AG10803 (cell line): ENCODE measurements at places on chromosomes 1 and 21.

- no peak for DNase-seq
Measured at GRCh38 chr1:59295618-59296017, 1.3 kb upstream of the FGGY start.

DNA sequence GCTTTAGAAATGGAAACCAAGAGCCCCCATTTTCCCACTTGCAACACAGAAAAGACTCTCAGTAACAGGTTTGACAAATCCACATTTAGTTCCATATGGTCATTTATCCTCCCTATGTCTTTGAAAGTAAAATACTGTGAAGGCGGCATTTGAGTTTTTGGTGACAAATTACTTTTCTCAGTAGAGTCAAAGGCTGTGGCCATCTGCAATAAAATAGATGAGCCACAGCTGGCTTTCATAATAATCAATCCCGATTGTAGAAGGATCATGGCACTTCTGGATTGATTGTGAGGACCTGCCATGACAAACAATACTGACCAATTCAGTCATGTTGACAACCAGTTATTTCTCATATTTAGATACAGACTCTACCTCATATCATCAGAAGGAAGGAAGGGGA, 512.0 kb upstream of the ADGRL2 start:
- DNase-seq = no peak

DNA sequence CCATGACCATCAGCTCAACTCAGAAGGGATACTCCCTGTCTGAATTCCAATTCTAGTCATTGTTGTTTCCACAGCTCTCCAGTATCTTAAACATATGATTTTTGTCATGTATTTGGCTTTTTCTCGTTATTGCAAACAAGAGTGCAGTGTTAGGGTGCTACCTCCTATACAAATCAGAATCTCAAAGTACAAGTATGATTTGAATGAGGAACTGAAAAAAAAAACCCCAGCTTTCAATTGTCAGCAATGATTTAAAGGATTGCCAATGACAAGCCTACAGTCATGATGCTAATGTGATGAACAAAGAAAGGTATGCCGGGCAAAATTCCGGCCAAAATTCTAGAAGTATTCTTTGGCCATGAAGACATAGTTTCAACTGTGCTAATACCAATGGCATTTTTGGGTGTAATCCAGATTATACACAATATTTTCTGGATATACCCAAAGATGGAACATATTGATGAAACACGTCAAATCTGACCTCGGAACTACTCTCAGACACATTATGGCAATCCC, 14.9 kb downstream of the TMEM35B start:
- DNase-seq = peak; percentile 25

GRCh38 chr1:43298055-43298454, 2.7 kb upstream of the TIE1 start:
- DNase-seq = no peak

DNA sequence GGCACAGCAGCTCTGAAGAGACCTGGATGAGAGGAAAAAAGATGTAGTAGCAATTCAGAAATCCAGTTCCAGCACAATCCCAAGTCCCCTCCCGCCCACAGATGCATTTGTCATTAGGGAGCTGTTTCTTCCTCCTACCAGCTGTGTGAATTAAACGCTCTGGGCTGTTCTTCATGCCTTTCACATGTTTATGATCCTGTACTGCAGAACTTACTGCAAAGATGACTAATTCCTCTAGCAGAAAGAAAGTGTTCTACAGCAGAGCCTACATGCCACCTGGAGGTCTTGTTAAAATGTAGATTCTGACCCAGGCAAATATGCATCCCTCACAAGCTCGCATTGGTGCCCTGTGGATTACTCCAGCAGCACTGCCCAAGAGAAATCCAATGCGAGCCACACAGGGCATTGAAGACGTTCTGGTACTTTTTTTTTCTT, 6.5 kb downstream of the ENO1 start:
- no peak for DNase-seq

DNA sequence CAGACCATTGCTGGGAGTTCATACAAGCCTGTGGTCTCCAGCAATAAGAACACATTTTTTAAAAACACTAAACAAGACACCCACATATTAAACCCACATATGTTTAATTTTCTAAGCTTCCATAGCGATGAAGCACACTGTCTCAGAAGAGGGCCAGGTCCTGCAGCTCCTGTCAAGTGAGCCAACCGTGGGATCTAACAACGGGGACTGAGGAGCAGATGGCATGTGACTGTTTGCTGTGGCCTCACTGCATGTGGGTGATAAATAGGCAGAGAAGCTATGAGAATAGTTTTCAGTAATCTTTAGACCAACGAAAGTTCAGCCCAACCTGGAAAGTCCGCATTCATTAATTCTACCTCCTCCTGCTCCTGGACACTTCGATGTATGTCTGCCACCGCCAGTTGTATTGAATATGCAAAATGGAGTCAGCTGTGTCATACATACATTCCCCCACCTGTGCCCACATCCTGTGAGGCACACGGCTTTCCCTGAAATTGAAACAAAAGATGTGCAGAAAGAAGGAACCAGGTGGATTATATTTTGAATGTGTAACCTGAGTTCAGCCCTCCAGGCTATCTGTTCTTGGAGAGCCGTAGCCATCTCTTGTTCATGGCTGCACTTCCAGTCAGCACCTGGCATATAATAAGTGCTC, 88.2 kb downstream of the MIS18A start:
- DNase-seq = no peak

GRCh38 chr1:168585191-168585590, 8.8 kb downstream of the XCL1 start:
- DNase-seq = peak; percentile 18

DNA sequence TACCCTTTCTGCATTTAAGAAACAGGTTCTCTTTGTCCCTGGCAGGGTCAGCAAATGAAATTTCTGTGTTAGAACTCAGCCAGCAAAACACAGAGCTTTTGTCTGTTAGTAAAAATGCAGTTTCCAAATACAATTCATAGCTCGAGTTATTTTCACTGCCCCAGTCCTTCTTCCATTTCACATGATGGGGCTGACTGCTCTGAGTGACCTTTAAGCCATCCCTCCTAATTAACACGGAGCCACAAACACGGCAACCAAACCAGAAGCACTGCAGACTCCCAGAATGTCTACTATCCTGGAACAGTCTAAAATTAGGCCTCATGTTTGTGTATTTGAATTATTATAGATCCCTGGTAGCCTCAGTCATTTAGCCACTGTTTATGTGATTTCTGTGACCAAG, 99.1 kb upstream of the RGS4 start:
- no peak for DNase-seq
